Natural killer cell (primary cell): ENCODE measurements at places on chromosomes 2 and 18. TPM values are rescaled to one million over a fixed set of nuclear protein-coding genes. Genes with fewer than 3 reads are reported as not detected.

DNA sequence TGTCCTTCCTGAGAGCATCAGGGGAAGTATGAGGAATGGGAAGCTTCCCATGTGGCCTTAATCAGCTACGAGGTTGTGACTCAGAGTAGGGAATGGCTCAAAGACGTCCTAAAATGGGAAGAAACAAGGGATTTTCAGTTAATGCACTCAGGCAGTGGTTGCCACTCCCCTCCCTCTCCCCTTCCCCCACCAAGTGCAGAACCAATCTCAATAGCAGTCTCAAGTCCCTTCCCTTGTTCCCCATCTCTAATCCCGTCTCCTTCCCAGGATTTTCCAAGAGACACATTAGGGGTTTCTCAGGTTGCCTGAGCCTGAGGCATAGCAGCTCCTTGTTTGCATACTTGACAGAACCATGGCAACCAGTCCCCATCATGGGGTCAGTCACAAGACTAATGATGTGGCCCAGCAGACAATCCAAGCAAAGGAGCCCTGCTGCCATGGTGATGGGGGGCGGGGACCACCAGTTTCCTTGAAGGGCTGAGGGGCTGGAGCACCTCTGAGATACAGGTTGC is 18.2 kb upstream of the RESP18 start:
- no peak for DNase-seq

- no peak for DNase-seq
These were observed 257.9 kb downstream of the NDUFA10 start for GRCh38 chr2:239767021-239767905.

DNA sequence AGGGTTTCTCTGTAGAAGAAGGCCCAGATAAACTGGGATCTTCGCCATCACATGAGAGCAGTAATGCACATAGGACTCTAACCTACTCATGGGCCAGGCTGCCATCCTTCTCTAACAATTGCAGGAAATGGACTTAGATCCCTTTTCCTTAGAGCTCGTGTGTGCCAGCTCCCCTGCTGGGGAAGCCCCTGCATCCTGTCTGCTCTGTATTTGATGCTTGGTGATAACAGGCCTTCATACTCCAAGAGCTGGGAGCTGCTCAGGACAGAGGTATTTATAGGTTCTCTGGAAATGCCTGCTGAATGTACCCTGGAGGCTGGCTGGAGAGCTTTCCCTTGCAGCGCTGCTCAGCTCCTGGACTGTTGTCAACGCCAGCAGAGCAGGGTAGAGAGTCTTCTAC is 249.6 kb downstream of the MTX2 start:
- no peak for DNase-seq

DNA sequence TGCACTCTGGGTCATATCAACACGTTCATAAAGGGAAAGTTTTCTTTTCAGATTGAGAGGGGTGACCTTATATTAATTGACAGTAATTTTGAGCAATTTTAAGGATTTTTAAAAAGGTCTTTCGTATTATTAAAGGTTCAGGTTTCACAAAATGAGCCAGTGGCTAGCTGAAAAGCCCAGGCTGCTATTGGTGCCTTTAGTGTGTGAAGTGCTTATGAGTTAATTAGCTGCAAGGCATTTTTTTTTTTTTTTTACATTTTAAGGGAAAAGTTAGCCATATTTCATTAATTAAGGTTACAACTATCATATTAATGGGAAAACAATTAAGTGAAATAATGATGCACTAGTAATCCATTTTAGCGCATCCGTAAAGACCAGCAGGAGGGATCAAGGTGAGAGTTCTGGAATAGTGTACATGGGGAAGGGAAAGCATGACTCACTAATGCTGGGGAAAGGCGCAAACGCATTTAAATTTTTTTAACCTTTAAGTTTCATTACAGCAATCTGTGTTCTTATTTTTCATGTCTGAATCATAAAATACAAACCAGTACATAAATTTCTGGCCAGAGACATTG is 200.0 kb downstream of the ZNF407 start:
- DNase-seq, result no peak

GRCh38 chr2:16713011-16713423 is 47.4 kb upstream of the CYRIA start:
- no peak for DNase-seq

- no peak for DNase-seq
These were observed 694.5 kb downstream of the RNF144A start for GRCh38 chr2:7611750-7612149.

The LOXHD1 gene
- total RNA-seq, result 0.14 TPM
